ENCODE measurements at places on chromosomes 12 and 14.

GRCh38 chr14:85214471-85214870, 315.5 kb upstream of the FLRT2 start:
- no peak for DNase-seq

- no peak for DNase-seq
Observed at GRCh38 chr12:54412348-54412747, 6.7 kb downstream of the ITGA5 start.

- no peak for DNase-seq
Observed at GRCh38 chr14:54985156-54985555, 41.7 kb downstream of the WDHD1 start.

DNA sequence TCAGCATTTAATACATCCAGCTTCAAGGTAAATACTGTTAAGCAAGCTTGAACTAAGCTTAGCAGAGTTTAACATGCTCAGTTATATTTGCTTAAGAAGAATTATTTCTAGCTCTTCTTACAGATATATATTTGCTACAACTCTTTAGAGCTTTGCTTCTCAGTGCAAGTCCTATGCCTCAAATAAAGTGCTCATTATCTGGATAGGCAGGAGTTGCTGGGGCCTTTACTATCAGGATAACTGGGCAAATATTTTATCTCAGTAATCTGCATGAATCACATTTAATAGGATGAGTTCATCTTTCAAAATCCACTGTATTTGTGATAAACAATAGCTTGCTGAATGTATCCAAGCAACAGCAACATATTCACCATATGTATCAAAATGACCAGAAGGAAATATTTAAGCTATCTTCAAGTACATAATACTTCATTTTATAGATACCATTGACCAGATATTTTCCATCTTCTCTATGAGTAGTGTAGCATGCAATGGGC, 187.6 kb downstream of the NOVA1 start:
- DNase-seq: no peak

DNA sequence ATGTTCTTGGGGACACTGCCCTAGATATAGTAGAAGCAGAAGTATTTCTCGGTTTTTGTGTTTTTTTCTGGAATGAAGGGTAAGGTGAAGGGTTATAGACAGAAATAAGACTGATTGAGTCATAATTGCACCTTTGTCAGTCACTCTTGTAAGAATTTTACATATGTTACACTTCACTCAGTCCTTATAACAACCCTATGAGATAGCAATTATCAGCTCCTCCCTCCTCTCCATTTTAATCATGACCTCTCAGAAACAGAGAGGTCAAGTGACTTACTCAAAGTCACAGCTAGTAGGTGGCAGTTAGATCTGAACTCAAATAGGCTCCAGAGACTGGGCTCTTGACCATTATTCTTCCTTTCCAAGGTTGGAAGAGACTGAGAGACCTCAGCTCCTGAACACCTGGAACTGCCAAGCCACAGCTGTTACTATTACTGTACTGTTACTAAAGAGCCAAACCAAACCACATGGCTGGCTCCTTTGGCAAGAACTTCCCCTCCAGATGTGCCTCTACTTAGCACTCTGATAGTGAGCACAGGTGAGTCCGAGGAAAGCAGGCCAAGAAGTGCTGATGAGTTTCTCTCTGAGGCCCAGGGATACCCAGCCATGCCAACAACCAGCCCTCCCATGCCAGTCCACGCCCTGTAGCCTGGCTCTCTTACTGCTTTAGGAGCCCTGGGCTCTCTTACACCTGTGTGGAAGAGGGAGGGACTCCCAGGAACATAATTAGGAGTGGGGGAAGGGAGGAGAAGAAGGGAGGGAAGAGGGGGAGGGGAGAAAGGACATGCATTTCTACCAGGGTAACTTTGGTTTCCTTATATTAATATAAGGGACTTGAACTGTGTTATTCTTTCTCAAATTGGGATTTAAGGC, 121.3 kb downstream of the CRADD start:
- no peak for DNase-seq

GRCh38 chr12:25115677-25116076, 79.3 kb downstream of the DNAI7 start:
- no peak for DNase-seq

- no peak for DNase-seq
Observed at GRCh38 chr14:87698481-87698880, 294.5 kb downstream of the GALC start.

GRCh38 chr12:52027085-52027843, 20.5 kb downstream of the TAMALIN start:
- no peak for DNase-seq

- DNase-seq: no peak
Observed at GRCh38 chr14:90810806-90811205, 5.4 kb downstream of the TTC7B start.

DNA sequence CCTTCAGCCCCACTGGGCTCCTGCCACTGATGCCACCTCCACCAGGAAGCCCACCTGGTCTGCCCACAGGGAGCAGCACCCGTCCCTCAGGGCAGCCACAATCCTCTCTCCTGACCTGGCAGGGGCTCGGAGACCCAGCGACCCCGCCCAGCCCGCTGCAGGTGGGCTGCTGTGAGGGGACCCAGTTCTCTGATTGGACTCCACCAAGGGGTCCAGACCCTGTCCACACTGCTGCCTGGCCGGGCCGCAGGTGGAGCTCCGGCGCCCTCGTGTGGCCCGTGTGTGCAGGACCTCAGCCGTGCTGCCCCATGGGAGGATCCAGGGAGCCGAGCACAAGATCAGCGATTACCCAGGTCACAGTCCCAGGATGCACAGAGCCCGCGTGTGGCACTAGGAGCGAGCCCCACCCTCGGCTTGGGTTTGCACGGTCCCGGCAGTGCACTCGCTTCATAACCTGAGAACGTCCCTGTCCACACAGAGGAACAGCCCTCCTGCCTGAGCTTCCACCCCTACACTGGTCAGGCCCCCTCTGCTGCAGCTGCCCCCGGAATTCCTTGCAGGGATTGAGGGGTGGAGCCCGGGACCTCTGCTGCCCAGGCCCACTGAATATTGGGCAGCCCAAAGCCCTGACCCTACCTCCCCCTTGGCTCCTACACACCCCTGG, 35.4 kb upstream of the TMEM179 start:
- DNase-seq: peak; percentile 76

DNA sequence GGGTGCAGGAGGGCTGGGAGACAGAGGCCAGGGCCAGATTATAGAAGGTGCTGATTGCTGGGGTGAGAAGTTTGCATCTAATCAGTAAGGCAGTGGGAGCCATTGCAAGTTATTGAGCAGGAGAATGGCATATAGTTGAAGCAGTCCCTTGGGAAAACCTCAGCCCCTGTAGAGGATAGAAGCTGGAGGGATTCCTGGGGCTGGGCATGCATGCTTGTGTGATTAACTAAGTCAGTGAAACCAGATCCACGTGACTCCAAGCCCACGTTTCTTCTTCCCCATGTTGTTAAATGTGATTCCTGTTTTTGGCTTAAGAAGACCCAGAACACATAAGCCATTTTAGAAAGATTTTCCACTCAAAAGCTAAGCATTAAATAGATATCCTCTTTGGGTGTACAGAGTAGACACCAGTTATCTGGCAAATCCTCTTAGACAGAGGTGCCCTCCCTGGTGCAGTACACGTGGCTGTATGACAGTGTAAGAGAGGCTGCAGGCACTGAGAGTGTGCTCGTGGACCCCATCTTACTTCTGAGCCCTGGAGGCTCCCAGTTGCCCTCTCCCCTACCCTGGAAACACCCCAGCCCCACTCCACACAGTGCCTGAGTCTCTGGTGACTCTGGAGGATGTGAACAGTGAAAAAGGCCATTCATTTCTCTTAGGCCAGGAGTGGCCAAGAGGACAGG, 3.2 kb downstream of the C14orf132 start:
- DNase-seq: no peak

GRCh38 chr12:7645395-7646177, 20.1 kb downstream of the APOBEC1 start:
- peak; percentile 53 for DNase-seq

DNA sequence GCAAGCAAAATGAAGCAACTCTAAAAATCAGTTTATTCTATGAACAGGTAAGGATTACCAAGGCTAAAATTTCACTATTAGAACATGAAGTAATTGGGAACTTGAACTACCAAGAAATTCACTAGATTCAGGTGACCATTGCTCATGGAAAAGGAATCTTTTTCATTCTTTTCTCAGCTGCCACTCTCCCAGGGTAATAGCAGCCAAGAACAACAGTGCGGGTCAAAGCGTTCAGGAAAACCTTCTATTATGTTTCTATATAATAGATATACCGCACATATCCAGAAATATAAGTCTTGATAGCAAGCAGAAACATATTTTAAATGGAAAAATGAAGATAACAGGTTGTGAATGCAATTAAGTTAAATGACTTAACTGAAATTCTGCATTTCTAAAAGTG, 125.6 kb downstream of the NELL2 start:
- no peak for DNase-seq

- no peak for DNase-seq
Observed at GRCh38 chr12:92473564-92473963, 229.2 kb upstream of the PLEKHG7 start.

DNA sequence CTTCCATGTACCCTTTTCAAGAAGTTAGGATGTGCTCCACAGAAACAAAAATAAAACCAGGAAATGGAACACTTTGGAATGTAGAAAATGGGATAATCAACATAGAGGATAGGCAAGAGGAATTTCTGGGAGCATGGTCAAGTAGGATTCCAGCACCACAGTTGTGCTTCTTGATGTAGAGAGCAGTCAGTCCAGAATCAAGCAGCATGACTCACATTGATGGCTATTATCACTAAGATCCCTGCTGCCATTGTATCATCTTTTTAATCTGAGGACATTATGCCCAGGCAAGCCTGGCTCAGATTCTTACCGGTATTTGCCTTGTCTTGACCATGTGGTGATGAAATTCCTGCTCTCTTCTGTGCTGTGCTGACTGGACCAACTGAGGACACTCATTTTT, 5.7 kb downstream of the ETFRF1 start:
- DNase-seq: no peak

DNA sequence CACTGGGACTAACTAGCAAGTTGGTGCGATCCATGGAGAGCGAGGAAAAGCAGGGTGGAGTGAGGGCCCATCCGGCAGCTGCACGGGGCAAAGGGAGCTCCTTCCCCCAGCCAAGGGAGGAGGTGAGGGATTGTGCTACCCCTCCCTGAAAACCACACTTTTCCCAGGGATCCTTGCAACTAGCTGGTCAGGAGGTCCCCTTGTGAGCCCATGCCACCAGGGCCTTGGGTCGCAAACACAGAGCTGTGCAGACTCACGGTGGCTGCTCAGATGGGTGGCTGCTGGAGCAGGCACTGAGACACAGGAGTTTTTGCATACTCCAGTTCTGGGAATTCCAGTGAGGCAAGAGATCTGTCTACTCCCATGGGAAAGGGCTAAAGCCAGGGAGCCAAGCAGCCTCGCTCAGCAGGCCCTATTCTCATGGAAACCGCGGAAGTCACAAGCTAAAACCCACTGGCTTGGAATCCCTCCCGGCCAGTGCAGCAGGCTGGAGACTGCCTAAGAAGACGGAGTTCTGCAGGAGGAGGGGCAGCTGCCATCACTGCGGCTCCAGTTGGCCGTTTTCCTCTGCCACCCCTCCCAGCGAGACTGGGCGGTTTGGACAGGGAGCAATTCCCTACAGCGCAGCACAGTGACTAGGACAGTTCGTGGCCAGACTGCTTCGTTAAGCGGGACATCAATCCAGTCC, 10.9 kb upstream of the ZNF705A start:
- no peak for DNase-seq

GRCh38 chr14:56885825-56886224, 75.5 kb upstream of the OTX2 start:
- no peak for DNase-seq

- no peak for DNase-seq
Observed at GRCh38 chr12:89721291-89721987, 12.8 kb upstream of the ATP2B1 start.

DNA sequence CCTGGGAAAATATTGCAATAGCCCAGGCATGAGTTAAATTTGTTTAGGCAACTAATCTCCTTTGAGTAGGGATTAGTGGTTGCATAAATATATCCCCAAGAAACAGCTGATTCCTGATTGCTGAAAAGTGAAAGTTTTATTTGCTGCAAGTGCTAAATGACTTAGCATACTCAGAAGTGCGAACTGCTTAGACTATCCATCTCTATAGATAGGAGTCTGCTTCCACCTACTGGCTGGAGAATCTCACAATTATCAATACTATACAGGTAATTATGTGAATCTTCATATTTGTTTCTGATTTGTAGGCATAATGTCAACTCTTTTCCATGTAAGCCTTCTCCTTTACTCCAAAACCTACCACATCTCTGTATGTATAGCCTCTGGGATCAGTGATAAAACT, 12.0 kb upstream of the SLCO1B3 start:
- DNase-seq: peak; percentile 9

GRCh38 chr12:110555577-110556406, 27.3 kb downstream of the PPTC7 start:
- no peak for DNase-seq

DNA sequence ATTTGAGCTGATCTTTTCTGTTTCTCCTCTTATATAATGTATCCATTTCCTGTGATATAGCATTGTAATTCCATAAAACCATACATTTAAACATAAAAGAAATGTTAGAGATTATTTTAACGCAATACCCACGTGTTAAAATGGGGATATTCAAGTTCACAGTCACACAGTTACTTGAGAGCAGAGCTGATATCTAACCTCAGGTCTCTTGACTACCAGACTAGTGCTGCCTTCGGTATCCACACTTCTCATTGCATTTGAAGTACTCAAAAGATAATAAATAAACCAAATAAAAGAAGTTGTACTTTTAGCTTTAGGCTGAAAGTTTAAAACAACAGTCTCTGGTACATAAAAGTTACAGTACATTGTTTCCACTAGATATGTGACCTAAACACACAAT, 2.9 kb downstream of the CLECL1 start:
- DNase-seq: no peak

DNA sequence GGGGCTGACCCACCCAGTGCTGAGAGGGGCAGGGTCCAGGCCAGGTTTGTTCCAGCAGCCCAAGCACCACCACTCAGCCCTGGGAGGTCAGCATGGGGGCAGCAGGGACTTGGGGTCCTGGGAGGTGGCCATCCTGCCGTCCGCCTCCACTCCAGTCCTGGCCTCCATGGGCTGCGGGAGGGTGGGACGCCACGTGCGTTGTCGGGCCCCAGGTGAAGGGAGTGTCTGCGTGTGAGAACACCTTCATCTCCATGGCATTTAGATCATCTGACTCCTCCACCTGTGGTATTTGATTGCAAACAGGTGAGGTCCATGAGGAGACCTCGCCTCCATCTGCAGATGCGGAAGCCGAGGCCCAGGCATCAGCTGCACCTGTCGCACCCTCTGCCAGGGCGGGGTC, 44.1 kb downstream of the FBRSL1 start:
- no peak for DNase-seq
